ENCODE measurements at places on chromosomes 1 and 21.

DNA sequence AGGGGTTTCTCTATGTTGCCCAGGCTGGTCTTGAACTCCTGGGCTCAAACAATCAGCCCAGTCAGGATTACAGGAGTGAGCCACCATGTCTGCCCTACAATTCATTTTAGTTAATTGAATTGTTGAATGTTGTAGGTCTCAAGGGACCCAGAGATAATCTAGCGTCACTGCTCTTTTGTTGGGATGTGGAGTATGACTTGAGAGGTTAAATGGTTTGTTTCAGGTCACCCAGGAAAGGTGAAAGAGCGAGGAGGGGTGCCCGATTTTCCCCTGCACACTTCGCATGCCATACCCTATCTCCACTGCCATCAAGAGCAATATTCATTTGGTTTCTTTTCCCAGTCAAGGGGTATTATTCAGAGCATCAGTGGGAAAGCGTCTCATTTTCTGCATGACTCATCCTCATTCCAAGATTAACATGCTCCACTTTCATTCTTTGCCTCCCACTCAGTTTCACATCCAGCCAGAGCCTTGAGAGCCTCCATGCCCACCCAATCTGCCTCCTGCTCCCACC, 13.1 kb upstream of the SLC30A1 start:
- no peak for DNase-seq

GRCh38 chr1:14759843-14760242, 161.4 kb downstream of the KAZN start:
- no peak for DNase-seq

DNA sequence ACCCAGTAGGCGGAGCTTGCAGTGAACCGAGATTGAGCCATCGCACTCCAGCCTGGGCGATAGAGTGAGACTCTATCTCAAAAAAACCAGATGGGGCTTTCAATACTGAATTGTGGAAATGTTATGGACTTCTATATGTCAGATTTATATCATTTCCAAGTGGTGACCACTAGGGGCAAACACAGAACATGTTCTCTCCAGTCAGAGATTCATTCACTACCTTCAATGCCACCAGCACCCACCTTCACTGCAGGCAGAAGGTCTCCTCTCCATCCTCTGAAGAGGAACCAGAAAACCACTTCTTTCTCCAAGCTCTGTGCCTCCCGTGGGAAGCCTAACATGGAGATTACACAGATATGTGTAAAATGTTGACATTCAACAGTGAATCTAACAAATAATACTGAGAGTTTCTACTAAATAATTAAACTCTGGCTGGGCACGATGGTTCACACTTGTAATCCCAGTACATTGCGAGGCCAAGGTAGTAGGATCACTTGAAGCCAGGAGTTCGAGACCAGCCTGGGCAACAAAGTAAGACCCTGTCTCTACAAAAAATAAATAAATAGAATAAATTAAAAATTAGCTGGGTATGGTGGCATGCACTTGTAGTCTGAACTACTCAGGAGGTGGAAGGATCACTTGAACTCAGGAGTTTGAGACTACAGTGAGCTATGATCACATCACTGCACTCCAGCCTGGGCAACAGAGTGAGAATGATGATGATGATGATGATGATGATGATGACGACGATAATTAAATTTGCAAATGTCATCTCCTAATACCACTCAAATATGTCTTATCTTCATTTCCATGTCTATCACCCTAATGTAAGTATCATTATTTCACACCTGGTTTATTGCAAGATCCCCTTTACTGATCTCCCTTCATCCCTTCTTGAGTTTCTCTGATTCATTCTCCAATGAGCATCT, 151.1 kb downstream of the ZNF281 start:
- DNase-seq: no peak

- DNase-seq: no peak
Observed at GRCh38 chr1:201122321-201122957, 4.5 kb downstream of the ASCL5 start.

GRCh38 chr1:93554883-93555872, 107.3 kb downstream of the FNBP1L start:
- DNase-seq: no peak

DNA sequence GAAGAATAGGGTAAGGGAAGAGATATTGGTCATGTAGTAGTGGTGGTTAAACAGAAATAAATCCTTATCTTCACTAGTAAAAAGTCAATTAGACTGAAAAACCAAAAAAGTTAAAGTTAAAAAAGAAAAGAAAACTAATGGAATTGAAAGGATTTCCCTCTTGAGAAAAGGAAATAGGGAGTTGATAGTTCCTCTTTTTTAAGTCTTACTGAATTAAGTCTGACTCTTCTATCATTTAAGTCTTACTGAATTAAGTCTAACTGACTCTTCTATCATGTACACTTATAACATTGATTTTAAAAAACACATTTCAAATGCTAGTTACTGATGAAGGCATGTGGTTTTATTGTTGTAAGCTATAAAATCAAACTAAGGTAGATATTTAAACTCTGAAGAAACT, 49.5 kb upstream of the TENT5C start:
- DNase-seq: no peak

DNA sequence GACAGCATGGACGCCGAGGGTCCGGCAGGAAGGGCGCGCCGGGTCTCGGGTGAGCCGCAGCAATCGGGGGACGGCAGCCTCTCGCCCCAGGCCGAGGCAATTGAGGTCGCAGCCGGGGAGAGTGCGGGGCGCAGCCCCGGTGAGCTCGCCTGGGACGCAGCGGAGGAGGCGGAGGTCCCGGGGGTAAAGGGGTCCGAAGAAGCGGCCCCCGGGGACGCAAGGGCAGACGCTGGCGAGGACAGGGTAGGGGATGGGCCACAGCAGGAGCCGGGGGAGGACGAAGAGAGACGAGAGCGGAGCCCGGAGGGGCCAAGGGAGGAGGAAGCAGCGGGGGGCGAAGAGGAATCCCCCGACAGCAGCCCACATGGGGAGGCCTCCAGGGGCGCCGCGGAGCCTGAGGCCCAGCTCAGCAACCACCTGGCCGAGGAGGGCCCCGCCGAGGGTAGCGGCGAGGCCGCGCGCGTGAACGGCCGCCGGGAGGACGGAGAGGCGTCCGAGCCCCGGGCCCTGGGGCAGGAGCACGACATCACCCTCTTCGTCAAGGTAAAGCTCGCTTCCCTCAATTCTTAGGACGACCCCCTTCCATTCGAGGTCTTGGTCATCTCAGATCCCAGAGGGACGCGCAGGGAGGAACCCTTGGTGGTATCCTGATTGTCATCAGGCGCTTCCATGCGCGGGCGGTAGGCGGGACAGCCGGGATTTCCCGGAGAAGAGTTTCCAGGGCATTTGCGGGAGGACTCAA, 1.6 kb downstream of the CLIC6 start:
- no peak for DNase-seq

GRCh38 chr1:5611851-5612250, 380.4 kb downstream of the NPHP4 start:
- no peak for DNase-seq

DNA sequence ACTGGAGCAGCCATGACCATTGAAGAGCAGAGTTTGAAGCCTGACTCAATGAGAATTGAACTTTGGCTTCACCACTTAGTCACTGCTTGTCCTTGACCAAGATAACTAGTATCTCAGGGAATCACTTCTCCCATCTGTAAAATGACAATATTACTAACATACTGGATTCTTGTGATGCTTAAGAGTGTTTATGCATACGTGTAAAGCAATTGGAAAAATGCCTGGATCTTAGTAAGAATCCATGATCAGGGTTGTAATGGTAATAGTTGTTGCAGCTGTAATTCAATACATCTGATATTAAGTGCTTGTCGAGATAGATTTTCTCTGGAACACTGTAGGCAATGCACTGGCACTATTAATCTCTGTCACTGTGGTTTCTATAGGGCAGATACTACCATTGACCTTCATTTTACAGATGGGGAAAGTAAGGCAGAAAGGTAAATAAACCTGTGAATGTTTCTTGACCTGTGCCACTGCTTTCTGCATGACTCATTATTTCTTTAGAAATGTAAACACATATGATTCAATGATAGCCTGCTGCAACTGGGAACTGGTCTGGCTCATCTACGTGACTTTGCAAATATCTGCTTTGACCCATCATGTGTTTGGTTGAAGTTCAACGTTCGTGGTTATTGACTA, 662.5 kb downstream of the PLA2G4A start:
- DNase-seq: no peak

GRCh38 chr1:8889103-8889846, 10.8 kb upstream of the ENO1 start:
- no peak for DNase-seq

DNA sequence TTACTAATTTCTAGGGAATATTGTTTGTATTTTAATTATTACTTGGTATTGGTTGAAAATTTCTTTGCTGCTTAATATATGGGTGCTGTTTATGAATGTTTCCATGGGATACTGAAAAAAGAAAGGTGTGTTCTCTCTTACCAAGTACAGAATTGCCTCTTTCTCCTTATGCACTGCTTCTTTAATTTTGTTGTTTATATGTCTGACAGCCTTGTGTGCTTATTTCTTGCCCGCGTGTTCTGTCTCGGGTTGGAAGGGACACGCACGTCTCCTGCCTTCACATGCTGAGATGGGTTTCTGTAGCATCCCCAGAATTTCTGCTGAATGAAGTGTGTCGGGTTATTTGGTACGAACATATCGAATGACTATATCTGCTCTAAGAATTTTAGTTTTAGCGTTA, 51.1 kb downstream of the AGPAT3 start:
- no peak for DNase-seq
